NCI-H460 (cell line): ENCODE measurements at places on chromosomes 7 and 10. TPM values are rescaled to one million over a fixed set of nuclear protein-coding genes. Genes with fewer than 3 reads are reported as not detected.

DNA sequence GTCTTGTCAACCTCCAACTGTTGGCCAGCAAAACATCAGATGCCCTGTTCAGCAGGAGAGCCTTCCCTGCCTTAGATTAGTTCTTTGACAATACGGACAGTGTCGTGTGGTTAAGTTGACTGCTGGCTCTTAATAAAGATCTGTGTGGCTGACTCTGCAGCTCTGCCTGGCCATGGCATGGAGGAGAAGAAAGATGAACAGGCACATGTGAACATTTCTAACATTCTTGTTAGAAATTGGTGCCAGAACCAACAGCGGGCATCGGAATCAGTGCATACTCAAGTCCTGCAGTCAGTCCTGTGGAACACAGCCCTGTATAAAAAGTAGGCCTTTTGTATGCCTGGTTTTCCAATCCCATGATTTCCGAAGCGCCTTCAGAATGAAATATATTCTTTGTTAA lies 455.6 kb downstream of the POM121L12 start:
- DNase-seq = no peak

- no peak for DNase-seq
Measured at GRCh38 chr10:125599194-125599593, 83.8 kb downstream of the TEX36 start.

- DNase-seq = no peak
Measured at GRCh38 chr7:72309476-72309875, 102.7 kb downstream of the CALN1 start.

DNA sequence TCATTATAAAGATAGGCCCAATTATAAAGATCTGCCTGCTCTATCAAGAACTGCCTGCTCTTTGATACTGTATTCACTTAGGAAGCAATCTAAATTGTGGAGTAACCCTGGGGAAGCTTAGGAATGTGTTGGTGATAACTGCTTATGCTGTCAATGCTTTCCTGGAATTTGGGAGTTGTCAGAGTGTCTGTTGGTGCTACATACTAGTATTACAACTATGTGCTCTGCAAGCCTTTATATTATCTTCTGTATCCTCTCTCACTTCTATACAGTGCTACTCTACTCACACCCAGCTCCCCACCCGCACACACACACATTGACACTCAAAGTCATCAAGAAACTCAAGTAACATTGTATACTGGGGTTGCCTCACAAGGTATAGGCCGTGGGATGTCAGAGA lies 6.1 kb downstream of the ZNF277 start:
- DNase-seq = no peak

DNA sequence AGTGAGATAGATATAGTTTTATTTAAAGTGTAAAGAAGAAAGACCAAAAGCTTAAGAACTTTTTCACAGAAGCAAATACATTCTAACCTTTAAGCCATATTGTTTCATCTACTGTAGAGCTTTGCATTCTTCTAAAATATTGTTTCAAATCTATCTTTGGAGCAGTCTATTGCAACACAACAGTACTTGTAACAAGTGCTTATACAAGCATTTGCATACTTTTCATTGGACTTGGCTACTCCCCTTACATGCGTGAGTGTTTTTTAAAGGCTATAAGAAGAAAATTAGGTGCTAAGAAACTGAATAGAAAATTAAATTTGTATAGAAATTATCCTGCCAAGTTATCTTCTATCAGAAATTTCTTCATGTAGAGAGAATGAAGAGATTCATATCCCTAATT lies 45.3 kb downstream of the SEMA3E start:
- DNase-seq = no peak

DNA sequence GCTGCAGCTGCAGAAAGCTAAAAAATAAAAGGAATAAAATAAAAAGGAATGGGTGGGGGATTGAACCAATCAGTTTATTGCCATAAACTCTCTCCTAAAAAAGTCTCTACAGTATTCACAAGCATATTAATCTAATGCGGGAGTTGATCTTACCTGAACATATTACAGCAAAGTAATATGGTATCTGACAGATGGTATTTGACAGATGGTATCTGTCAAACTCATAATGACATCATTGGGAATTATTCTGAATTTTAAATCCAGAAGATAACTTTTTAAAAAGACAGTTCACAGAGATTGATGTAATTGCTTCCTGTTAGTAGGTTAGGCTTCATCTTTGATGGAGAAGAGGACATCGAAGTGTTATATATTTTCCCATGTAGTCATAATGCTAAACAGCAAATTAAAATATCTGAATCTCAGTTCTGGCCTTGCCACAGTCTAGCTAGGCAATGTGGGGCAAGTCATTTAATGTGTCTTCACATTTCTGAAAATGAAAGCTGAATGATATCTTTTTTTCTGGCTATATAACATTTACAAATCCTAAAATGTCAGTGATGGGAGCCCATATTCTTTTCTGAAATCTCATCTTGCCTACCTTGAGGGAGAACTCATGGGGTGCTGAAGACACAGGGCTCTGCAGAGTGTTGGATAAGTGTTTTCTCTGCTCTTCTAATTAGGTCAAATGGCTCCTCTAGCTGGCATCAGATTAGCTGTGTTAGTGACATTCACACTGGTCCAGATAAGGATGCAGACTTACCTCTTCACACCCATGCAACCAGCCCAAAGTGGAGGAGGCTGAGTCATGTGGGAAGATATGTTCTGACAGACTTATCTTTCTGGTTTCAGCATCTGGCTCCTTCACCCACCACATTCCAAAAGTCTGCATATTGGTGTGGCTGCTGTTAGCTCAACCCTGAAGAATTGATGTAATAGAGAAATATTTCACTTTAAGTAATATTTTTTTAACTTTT lies 2.1 kb upstream of the LIPM start:
- no peak for DNase-seq

DNA sequence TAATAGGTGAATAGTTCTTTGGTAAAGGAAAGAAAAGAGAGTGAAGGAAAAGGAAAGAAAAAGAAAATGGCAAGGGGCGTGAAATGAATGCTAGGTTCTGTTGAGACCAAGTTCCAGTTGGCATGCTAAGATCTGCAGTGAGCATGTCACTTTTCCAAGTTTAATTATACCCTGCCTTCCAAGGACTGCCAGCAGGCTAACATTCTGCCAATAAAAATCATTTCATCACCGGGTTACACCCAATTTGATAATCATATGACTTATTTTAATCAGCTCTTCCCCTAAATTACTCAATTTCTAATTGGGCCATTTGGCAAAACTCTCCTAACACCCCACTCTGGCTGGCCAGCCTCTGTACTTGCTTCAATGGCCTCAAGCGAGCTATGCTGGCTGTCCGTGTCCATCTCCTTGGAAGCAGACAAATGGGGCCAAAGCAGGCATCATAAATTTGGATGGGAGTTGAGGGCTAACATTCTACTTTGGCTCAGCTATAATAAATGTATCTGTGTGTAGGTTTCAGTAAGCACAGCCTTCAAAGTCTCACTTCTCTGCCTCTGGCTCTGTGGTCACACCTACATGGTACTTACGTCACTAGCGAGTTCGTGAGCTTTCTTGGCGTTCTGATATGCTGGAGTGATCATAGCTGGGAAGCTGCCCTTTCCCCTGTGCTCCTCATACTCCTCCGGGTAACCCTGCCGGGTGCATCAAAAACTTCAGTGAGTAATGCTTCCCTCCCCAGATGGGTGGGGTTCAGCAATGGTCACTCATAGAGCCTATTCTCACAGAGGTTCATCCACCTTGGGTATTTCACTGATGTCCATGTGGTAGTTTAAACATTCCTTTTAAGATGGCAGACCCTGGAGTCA lies 17.3 kb downstream of the NRAP start:
- DNase-seq = peak; percentile 100

DNA sequence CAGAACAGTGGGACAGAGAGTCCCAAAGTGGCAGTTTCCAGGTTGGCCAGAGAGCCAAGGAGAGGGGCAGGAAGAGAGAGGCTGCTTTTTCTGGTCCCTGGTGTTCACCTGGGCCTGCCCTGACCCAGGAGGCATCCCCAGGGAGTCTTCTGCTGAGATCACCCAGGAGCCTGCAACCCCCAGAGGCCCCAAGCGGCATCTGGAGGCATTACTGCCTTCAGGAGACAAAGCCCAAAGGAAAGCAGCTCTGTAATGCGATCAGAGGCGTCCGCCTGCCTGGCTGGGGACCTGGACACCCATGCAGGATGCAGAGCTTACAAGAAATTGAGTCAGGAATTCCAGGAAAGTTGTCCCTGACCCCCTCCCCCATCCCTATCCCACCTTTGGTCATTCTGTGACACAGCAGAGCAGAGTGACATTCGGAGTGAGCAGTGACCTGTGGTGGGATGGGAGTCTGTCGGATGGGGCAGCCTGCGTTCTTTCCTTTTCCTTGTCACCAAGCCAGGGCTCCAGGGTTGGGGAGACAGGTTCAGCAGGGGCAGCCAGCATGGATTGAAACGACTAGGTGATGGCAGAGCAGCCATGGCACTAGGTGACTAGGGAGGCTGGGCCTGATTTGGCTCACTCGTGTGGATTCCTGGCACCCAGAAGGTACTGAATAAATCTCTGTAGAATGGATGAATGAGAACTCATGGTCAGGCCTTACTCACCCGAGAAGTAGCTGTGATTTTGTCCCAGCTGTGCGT lies 10.4 kb downstream of the UNC5B start:
- DNase-seq = no peak

DNA sequence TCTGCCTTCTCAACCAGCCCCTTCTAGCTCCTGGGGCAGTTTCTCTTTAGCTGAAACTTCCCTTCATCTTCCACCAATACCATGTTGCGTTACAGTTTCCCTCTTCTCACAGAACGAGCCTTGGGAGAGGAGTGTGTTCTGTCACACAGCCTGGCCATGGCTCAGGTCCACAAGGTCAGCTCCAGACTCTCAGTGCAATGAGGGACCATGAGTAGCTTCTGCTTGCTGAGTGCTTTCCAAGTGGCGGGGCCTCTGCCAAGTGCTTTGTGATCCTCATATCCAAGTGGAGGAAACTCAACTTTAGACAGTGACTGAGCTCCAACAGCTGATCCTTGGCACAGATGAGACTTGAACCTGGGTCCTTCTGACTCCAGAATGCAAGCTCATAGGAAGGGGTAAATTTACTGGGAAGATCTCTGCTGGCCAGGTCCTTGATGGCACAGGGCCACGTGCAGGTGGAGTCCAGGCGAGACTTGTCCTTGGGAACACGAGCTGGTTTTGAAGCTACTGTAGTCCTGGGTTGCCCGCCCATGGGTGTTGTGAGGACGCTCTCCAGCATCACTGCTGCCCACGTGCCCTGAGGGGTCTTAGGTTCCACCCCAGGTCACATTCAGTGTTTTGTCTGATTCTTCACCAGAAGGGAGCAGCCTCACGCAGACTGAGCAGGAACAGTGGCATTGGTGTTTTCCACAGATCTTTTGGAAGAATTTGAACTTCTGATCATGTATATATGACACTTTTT lies 238.0 kb downstream of the EBF3 start:
- no peak for DNase-seq

- no peak for DNase-seq
Measured at GRCh38 chr10:33673839-33674415, 339.5 kb upstream of the NRP1 start.

- DNase-seq = no peak
Measured at GRCh38 chr7:2796358-2797352, 47.5 kb downstream of the GNA12 start.

- DNase-seq = no peak
Measured at GRCh38 chr10:96389785-96390184, 31.0 kb upstream of the OPALIN start.

DNA sequence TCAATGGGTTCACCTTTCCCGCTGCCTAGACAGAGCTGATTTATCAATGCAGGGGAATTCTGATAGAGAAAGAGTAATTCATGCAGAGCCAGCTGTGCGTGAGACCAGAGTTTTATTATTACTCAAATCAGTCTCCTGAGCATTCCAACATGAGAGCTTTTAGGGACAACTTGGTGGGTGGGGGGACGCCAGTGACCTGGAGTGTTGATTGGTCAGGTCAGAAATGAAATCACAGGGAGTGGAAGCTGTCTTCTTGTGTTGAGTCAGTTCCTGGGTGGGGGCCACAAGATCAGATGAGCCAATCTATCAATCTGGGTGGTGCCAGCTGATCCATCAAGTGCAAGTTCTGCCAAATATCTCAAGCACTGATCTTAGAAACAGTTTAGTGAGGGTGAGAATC lies 99.0 kb upstream of the CAV2 start:
- no peak for DNase-seq

- no peak for DNase-seq
Measured at GRCh38 chr10:35640951-35641675, 983 bp downstream of the FZD8 start.

- no peak for DNase-seq
Measured at GRCh38 chr10:104639590-104640338, 1.3 kb upstream of the SORCS3 start.

- DNase-seq = no peak
Measured at GRCh38 chr10:72524489-72524888, 101.4 kb downstream of the MICU1 start.

- no peak for DNase-seq
Measured at GRCh38 chr7:141875453-141875852, 34.2 kb upstream of the PRSS37 start.

GRCh38 chr7:113200281-113200680 lies 81.9 kb upstream of the SMIM30 start:
- DNase-seq = no peak

- no peak for DNase-seq
Measured at GRCh38 chr7:74176555-74176954, 2.4 kb downstream of the EIF4H start.

- DNase-seq = no peak
Measured at GRCh38 chr7:20021831-20022230, 195.4 kb downstream of the MACC1 start.

DNA sequence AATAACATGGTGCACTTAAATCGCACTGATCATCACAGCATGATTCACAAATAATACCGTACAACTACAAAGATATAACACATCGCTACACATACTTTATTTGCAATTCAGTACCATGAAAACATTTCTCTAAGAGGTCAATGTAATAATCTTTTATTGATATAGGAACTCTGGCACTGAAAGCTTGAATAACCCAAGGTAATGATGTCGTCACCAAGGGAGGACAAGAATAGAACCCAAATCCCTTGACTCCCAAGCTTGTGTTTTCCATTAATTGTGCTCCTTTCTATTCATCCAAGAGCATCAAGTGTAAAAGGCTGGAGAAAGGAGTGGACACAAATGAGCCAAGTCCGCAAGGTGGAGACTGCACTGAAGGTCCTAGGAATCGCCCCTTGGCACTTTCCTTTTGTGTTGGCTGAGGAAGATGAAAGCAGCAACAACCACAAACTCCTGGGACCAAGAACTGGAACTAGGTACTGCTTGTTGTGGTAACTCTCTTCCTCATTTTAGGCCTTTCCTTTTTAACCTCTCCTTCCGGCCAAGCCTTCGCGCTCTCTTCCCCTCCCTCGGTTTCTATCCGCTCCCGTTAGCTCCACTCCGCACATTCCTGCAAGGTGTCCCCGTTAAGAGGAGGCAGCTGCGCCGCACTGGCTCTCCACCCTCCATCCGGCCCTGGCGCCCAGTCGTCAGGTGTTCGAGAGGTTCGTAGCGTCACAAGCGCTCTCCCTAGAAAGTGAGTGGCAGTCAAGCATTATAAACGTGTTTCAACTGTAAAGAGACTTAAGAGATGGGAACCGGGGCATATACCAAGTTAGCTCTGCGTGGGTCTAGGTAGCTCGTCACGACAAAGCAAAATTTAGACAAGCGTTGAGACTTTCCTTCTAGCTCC lies 1.0 kb upstream of the CBLL1 start:
- DNase-seq = no peak

The SEC61A2 gene
- total RNA-seq = 5.7 and 8.6 TPM in 2 replicates

The KIF11 gene
- total RNA-seq = 39.3 and 40.2 TPM in 2 replicates

The TAS2R41 gene
- not detected in 2 replicates for total RNA-seq

The NME8 gene
- not detected in 2 replicates for total RNA-seq

The CRTAC1 gene
- total RNA-seq = not detected in 2 replicates

The STEAP2 gene
- total RNA-seq = 2.1 and 2.2 TPM in 2 replicates

The RRP12 gene
- 62.6 and 66.8 TPM in 2 replicates for total RNA-seq

The SYT15B gene
- 0.07 TPM in 1 of 2 replicates, not detected in the other for total RNA-seq

The SH2B2 gene
- 3.2 and 3.3 TPM in 2 replicates for total RNA-seq

The DNMBP gene
- 13.3 and 13.5 TPM in 2 replicates for total RNA-seq

The CPA2 gene
- 0.59 and 0.75 TPM in 2 replicates for total RNA-seq

The GBX1 gene
- not detected in 2 replicates for total RNA-seq

The SFR1 gene
- 13.0 and 13.8 TPM in 2 replicates for total RNA-seq
